ENCODE measurements at places on chromosomes 3 and 15.

DNA sequence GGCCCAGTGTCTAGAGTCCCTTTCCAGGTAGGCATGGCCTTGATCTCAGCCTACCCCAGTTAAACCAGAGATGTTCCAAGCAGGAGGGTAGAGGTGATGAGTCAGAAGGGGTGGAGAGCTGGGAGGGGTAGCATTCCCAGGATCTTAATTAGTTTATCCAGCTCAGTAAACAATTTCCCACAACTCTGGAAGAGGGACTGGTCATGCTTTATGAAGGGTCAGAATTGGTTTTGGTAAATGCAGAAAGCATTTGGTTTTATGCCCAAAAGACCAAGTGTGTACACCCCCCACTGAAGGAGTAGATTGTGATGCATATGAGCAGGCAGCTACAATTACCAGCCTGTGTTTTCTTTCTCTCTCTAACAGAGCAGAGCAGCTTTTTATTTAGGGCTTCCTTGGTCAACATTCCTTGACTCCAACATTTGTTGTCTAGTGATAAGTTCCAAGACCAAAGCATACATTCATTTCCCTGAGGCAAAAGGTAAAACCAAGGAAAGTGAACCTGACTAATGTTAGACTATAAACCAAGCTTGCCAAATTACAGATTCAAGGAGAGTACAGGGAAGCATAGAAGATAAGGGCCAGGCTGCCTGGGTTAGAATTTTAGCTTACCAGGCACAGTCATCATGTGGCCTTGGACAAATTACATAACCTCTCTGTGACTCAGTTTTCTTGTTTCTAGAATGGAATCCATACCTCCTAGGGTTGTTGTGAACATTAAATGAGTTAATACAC, 17.6 kb downstream of the EXOSC7 start:
- DNase-seq, result no peak

- no peak for DNase-seq
These were observed 342.9 kb downstream of the THSD4 start for GRCh38 chr15:71458089-71458660.

DNA sequence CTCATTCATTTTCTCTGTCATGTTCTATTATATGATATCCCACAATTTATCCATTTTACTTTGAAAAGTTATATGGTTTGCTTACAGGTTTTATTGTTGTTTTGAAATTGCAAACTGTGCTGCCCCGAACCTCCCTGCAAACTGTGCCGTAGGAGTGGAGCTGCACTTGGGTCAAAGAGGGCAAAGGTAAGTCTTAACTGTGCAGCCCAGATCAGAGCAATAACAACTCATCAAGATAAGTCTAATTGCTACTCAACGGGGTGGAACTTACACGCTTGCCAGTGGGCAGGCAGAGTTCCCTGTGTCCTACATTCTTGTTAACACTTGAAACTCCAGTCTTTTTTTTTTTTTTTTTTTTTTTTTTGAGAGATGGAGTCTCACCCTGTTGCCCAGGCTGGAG, 33.2 kb downstream of the ZDHHC19 start:
- no peak for DNase-seq

GRCh38 chr3:24730173-24730572, 235.5 kb upstream of the THRB start:
- no peak for DNase-seq

DNA sequence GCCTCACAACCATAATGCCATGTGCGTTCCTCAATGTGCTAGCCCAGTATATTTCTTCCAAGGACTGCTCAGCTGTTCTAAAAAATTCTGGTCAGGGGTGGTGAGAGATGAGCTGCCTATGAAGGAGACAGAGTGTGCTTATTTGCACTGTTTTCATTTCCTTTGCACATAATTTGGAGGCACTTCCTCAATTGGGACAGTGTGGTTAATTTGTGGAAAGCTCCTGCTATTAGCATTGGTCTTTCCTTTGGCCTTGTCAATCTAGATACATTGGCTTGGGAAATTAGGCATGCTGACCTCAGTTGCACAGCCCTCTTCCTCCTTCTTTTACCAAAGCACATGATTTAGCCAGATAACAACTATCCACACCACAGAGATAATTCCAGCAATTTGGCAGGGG, 9.4 kb downstream of the FAM81A start:
- no peak for DNase-seq

- DNase-seq, result no peak
These were observed 252.6 kb upstream of the LYSMD4 start for GRCh38 chr15:99985878-99986277.
